Keratinocyte (primary cell): ENCODE measurements at places on chromosomes 12 and 14.

DNA sequence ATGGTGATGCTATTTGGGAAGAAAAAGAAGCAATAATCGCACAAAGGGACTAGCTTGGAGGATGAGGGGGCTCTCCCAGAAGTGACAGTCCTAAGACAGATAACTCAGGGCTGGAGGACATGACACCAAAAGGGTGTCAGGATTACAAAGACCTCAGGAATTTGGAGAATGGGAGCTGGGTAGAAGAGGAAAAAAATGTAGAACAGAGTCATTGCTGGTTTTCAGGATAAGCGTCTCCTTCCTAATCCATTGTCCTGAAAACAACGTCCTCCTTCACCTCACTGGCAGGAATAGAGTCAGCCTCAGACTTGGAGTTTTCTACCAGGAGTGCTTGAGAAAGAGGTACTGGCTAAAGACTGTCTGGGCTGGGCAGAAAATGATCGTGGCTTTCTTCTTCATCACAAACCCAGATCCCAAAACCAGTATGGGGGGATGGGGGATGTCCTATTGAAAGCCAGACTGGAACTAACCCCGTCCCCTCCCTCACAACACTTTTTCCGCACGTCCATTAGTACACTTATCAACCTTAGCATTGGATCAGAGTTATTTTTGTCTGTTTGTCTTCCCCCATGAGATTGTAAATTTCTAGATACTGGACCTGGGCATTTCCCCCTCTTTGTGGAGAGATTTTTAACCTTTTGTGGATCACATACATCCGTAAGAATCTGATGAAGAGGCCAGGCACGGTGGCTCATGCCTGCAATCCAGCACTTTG is 14.3 kb downstream of the B4GALNT3 start:
- H3K27ac ChIP-seq: no peak overlapping the region
- no peak overlapping the region for H3K4me3 ChIP-seq
- peaks cover 3% of the 10 kb centered on the region for H3K36me3 ChIP-seq
- H3K4me1 ChIP-seq: peaks cover 10% of the 10 kb centered on the region
- no peak for DNase-seq
- no peaks in the 10 kb centered on the region for H3K27me3 ChIP-seq

DNA sequence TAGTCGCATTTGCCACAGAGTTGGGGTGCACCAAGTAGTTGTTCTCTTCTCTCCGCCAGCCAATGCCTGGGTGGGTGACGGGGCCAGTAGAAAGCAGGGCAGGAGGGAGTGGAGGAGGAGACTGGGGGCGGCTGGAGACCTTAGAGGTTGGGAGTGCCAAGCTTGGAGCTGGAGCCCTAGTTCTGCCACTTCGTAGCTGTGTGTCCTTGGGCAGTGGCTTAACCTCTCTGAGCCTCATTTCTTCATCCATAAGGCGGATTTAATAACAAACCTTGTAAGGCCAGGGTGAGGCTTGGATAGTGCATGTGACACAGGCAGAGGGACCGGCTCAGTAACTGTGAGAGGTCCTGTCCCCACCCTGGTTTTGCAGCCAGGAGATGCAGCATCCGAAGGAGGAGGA is 81.1 kb upstream of the LHX5 start:
- DNase-seq: no peak
- no peaks in the 10 kb centered on the region for H3K36me3 ChIP-seq
- no peak overlapping the region for H3K4me3 ChIP-seq
- no peaks in the 10 kb centered on the region for H3K27me3 ChIP-seq
- H3K4me1 ChIP-seq: no peaks in the 10 kb centered on the region
- no peak overlapping the region for H3K27ac ChIP-seq

DNA sequence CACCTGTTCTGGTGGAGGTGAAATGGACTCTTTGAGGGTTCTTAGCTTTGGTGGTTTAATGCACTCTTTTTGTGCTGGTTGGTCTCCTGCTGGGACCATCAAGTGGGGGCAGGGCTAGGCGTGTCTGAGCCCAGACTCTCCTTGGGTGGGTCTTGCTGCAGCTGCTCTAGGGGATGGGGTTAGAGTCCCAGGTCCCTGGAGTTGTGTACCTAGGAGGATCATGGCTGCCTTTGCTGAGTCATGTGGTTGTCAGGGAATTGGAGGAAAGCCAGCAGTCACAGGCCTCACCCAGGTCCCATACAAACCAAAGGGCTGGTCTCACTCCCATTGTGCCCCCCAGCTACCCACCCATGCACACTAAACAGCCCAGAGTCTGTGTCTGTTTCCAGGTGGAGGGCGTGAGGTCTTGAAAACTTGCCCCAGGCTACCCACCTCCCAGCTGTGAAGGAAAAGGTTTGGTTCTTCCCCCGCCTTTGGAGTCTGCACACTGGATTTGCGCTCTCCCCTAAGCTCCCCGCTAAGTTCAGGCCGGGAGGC is 387.7 kb downstream of the TMTC2 start:
- no peaks in the 10 kb centered on the region for H3K4me1 ChIP-seq
- H3K4me3 ChIP-seq: no peak overlapping the region
- DNase-seq: no peak
- H3K27me3 ChIP-seq: no peaks in the 10 kb centered on the region

- no peaks in the 10 kb centered on the region for H3K27me3 ChIP-seq
- no peak for DNase-seq
- peaks cover 5% of the 10 kb centered on the region for H3K4me1 ChIP-seq
- no peak overlapping the region for H3K4me3 ChIP-seq
Observed at GRCh38 chr14:105060751-105061427, 4.3 kb downstream of the GPR132 start.

DNA sequence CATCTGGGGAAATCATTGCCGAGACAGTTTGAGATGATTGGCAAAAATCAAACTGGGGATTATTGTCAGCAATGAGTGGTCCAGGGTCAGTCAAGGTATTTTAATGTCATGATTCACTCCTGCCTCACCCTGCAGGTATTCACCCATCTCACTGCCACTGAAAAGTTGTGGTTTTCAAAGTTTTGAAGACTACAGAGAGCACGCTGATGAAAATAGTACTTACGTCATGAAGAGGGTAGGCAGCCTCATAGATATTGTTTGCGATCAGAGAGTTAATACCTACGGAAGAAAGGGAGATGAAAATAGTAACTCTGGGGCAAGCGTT is 138.0 kb downstream of the ANO2 start:
- H3K27ac ChIP-seq: no peak overlapping the region
- H3K4me3 ChIP-seq: no peak overlapping the region
- H3K27me3 ChIP-seq: no peaks in the 10 kb centered on the region
- H3K36me3 ChIP-seq: no peaks in the 10 kb centered on the region
- DNase-seq: no peak
- H3K4me1 ChIP-seq: no peaks in the 10 kb centered on the region

- H3K4me1 ChIP-seq: peaks cover 11% of the 10 kb centered on the region
- DNase-seq: no peak
- H3K27ac ChIP-seq: no peak overlapping the region
- H3K27me3 ChIP-seq: no peaks in the 10 kb centered on the region
Observed at GRCh38 chr12:100857418-100857817, 62.8 kb downstream of the ANO4 start.

GRCh38 chr14:100271247-100271939 is 32.4 kb downstream of the YY1 start:
- no peaks in the 10 kb centered on the region for H3K27me3 ChIP-seq
- no peak overlapping the region for H3K4me3 ChIP-seq
- DNase-seq: no peak
- peaks cover 6% of the 10 kb centered on the region for H3K4me1 ChIP-seq
- no peak overlapping the region for H3K27ac ChIP-seq
- H3K36me3 ChIP-seq: no peaks in the 10 kb centered on the region

- no peaks in the 10 kb centered on the region for H3K36me3 ChIP-seq
- H3K27ac ChIP-seq: no peak overlapping the region
- H3K4me3 ChIP-seq: peak overlapping the region; percentile 62
- no peaks in the 10 kb centered on the region for H3K27me3 ChIP-seq
- DNase-seq: peak; percentile 41
Observed at GRCh38 chr12:1795785-1796514, 24.4 kb upstream of the LRTM2 start.

DNA sequence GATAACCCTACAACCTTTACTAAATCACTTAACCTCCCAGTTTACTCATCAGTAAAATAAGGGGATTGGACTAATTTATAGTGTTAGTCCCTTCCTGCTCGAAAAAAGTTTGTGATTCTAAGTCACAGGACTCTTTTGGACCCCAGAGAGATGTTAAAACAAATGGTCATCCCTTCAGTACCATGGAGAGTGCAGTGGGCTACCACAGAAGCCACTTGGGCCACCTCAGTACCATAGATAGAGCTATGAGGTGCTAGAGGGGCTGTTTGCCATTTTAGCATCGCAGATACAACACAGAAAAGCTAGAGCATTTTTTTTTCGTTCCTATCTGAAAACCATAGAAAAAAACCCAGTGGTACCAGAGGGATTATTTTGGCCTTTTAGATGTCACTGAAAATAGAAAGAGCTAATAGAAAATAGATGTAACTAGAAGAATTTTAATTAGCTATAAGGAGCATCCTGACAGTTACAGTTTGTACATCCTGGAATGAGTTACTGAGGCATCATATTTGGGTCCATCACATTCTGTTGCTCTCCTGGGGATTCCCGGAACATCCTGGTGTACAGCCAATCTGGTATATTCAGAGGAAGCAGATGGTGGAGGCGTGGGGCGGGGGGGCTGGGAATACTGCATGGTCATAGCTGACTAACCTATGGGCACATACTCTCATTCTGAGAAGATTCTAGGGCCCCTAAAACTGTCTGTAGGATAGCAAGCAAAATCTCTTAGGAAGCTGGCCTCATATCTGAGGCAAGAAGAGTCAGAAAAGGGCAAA is 2.8 kb downstream of the ZNF219 start:
- no peak overlapping the region for H3K27ac ChIP-seq
- no peak overlapping the region for H3K4me3 ChIP-seq
- H3K4me1 ChIP-seq: peaks cover 31% of the 10 kb centered on the region
- no peaks in the 10 kb centered on the region for H3K27me3 ChIP-seq

DNA sequence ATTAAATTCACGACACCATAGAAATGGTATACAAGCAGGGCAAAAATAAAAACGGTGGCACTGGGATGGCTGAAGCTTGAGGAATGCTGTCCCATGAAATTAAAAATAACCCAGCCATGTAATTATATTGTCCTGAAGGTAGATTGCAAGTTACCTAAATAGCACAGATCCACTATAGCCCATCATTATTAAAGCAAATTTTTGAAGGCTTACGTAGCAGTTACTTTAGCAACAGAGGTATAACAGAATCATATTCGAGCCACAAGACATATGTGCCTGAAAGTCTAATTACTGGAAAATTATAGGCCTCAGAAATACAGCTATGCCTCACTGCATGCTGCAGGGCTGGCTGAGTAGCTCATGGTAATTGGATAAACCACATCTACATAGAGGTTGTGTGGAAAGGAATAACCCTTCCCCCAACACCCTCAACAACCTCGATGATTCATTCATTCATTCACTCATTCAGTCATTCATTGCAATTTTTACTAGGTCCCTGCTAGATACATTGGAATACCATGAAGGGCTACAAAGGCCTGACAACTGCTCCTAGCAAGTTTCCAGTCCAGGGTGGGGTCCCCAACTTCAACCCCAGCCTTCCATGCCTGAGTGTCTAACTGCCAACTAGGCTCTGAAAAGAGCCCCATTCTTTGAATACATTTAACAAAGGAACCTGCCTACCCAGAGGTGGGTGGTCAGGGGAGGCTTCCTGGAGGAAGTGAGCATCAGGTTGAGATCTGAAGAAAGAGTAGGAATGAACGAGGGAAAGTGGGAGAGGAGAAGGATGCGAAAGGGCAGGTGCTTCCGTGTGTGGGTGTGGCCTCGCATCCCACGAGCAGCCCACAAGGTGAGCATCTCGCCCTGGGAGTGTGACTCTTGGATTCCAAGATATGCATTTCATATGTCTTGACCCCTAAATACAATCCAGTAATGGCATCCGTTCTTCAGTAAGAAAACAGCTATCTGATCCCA is 18.0 kb upstream of the CMKLR1 start:
- no peak overlapping the region for H3K27ac ChIP-seq
- no peaks in the 10 kb centered on the region for H3K27me3 ChIP-seq
- H3K36me3 ChIP-seq: no peaks in the 10 kb centered on the region
- DNase-seq: no peak
- H3K4me3 ChIP-seq: no peak overlapping the region

DNA sequence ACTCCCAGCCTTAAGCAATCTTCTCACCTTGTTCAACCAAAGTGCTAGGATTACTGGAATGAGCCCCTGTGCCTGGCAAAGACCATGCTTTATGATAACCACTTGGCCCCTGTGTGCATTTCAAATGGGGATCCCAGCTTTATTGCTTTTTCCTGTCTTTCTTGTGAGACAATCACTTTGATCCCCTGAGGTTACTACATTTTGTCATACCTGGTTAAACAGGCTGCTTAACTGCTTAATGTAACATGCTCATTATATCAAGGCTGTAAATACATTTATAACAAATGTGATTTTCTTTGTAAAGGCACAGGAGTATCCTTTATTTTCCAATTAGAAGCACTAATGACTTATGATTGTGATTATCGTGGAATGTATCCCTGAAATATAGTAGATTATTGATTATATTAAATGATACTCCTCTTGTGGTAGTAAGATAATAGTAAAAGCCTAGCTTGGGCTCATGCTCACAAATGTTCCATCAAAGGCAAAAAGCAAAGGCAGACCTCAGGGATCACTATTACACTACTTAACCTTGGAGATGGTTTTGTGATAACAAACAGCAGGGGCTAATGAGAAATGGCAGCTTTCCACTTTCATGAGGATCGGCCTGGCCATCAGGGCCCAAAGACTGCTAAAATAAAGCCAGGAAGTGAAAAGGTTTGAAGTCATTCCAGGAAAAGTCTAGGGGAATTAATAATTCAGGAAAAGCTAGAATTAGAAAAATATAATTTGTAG is 290.8 kb upstream of the MDGA2 start:
- no peak for DNase-seq
- H3K27me3 ChIP-seq: no peaks in the 10 kb centered on the region
- H3K27ac ChIP-seq: no peak overlapping the region
- no peaks in the 10 kb centered on the region for H3K36me3 ChIP-seq
- no peak overlapping the region for H3K4me3 ChIP-seq
- no peaks in the 10 kb centered on the region for H3K4me1 ChIP-seq

- no peaks in the 10 kb centered on the region for H3K27me3 ChIP-seq
- H3K4me3 ChIP-seq: no peak overlapping the region
- no peak overlapping the region for H3K27ac ChIP-seq
- DNase-seq: no peak
- no peaks in the 10 kb centered on the region for H3K36me3 ChIP-seq
- peaks cover 21% of the 10 kb centered on the region for H3K4me1 ChIP-seq
Observed at GRCh38 chr12:45263587-45263986, 47.7 kb downstream of the ANO6 start.

- H3K36me3 ChIP-seq: no peaks in the 10 kb centered on the region
- H3K4me3 ChIP-seq: no peak overlapping the region
- H3K27me3 ChIP-seq: no peaks in the 10 kb centered on the region
- H3K27ac ChIP-seq: no peak overlapping the region
- no peak for DNase-seq
Observed at GRCh38 chr14:35362911-35363374, 41.6 kb downstream of the NFKBIA start.

- no peaks in the 10 kb centered on the region for H3K27me3 ChIP-seq
- no peak overlapping the region for H3K27ac ChIP-seq
- no peaks in the 10 kb centered on the region for H3K4me1 ChIP-seq
- H3K36me3 ChIP-seq: no peaks in the 10 kb centered on the region
Observed at GRCh38 chr14:55976655-55977054, 141.6 kb upstream of the PELI2 start.

- H3K36me3 ChIP-seq: no peaks in the 10 kb centered on the region
- H3K4me1 ChIP-seq: no peaks in the 10 kb centered on the region
- no peak overlapping the region for H3K27ac ChIP-seq
- no peaks in the 10 kb centered on the region for H3K27me3 ChIP-seq
- no peak for DNase-seq
- H3K4me3 ChIP-seq: no peak overlapping the region
Observed at GRCh38 chr12:123278101-123278627, 6.5 kb upstream of the CDK2AP1 start.
